H1 (cell line): ENCODE measurements at places on chromosomes 1 and 21. TPM values are rescaled to one million over a fixed set of nuclear protein-coding genes. Genes with fewer than 3 reads are reported as not detected.

The DNAJC28 gene
- polyA plus RNA-seq = 0.75 and 0.97 TPM in 2 replicates

The ANKRD35 gene
- 1.4 and 1.6 TPM in 2 replicates for polyA plus RNA-seq

DNA sequence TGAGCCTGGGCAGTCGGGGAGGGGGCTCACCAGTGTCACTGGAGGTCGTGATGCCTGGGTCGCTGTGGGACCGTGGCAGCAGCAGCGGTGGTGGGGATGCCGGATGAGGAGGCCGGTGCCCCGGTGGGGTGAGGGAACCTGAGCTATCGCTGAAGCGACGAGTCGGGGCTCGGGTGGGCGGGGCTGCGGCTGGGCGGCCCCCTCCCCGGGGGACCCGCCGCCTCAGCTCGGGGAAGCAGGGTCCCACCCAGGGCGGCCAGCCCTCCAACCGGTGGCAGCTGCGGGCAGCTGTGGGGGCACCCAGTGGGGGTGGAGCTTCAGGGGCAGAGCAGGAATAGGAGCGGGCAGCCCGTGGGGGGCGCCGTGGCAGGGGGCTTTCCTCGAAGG is 5.0 kb downstream of the ENTREP3 start:
- H3K4me3 ChIP-seq = peak overlapping the region; percentile 63
- H3K27ac ChIP-seq = no peak overlapping the region
- DNase-seq = no peak
- no peaks in the 10 kb centered on the region for H3K4me1 ChIP-seq

GRCh38 chr1:195337646-195338045 is 1270.6 kb downstream of the KCNT2 start:
- H3K36me3 ChIP-seq = no peaks in the 10 kb centered on the region
- no peak overlapping the region for H3K27ac ChIP-seq
- no peaks in the 10 kb centered on the region for H3K27me3 ChIP-seq
- peaks cover 6% of the 10 kb centered on the region; the same call in 1 of the 2 replicates for H3K4me1 ChIP-seq
- no peak overlapping the region for H3K4me3 ChIP-seq

- no peaks in the 10 kb centered on the region for H3K36me3 ChIP-seq
- no peak for DNase-seq
- peaks cover 4% of the 10 kb centered on the region for H3K4me1 ChIP-seq
- no peak overlapping the region for H3K4me3 ChIP-seq
- H3K27me3 ChIP-seq = no peaks in the 10 kb centered on the region
Observed at GRCh38 chr1:230083746-230084407, 16.8 kb downstream of the GALNT2 start.

DNA sequence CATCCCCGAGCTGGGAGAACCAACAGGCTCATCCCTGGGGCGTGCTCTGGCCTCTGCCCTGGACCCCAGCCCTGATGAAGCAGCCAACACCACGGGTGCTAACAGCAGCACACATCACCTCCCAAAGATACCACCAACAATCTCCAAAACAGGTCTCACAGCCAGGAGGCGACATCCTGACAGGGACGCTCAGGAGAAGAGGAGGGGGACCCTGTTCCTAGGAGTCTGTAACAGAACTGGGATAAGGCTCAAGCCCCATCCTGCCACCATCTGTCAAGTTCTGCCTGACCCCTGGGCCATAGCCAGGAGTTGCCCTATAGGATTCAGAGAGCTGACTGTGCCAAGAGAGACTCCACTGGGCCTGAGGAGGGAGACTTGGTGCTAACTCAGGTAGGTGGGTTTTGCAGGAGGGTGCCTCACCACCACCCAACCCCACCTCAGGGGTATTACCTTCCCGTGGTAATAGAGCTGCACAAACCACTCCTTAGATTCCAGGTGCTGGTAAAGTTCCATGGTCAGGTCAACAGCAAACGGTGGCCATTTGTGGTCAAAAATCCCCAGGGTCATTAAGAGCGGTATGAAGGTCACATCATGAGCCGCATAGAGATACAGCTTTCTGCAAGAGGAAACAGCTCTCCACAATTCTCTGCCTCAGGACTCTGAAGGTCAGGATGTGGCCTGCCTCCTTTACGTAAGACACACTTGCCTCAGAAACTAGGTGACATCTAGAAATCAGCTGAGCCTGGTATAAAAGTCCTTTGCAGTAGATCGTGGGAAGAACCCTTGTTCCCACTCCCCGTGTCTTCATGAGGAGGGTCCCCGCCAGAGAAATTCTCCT is 22.3 kb downstream of the ACP6 start:
- no peak overlapping the region for H3K27ac ChIP-seq
- H3K27me3 ChIP-seq = no peaks in the 10 kb centered on the region
- DNase-seq = no peak
- H3K36me3 ChIP-seq = peaks cover 34% of the 10 kb centered on the region
- H3K4me3 ChIP-seq = no peak overlapping the region

The GREM2 gene
- polyA plus RNA-seq = 0.03 and 0.05 TPM in 2 replicates

DNA sequence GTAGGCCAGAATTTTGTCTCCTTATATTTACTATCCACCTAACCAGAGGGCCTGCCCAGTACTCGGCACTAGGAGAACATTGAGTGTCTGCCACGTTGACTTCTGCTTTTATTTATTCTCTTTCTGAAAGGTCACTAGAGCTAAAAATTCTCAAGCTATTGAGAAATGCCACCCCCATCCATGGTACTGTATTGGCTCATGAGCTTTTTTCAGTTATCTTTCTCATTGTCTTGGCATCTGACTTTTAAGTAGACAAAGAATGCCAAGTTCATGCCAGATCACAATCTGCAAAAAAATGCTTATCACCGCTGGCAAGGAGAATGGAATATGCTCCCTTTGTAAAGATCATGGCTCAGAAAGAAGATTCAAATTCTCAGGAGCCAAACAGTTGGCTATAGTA is 49.8 kb upstream of the MROH9 start:
- H3K4me3 ChIP-seq = no peak overlapping the region
- no peaks in the 10 kb centered on the region for H3K27me3 ChIP-seq
- H3K36me3 ChIP-seq = no peaks in the 10 kb centered on the region
- no peak for DNase-seq
- no peak overlapping the region for H3K27ac ChIP-seq

GRCh38 chr1:205947024-205947423 is 3.8 kb upstream of the SLC26A9 start:
- no peaks in the 10 kb centered on the region for H3K27me3 ChIP-seq
- DNase-seq = no peak
- H3K4me1 ChIP-seq = no peaks in the 10 kb centered on the region; the same call in 1 of the 2 replicates
- no peak overlapping the region for H3K27ac ChIP-seq
- no peak overlapping the region for H3K4me3 ChIP-seq

DNA sequence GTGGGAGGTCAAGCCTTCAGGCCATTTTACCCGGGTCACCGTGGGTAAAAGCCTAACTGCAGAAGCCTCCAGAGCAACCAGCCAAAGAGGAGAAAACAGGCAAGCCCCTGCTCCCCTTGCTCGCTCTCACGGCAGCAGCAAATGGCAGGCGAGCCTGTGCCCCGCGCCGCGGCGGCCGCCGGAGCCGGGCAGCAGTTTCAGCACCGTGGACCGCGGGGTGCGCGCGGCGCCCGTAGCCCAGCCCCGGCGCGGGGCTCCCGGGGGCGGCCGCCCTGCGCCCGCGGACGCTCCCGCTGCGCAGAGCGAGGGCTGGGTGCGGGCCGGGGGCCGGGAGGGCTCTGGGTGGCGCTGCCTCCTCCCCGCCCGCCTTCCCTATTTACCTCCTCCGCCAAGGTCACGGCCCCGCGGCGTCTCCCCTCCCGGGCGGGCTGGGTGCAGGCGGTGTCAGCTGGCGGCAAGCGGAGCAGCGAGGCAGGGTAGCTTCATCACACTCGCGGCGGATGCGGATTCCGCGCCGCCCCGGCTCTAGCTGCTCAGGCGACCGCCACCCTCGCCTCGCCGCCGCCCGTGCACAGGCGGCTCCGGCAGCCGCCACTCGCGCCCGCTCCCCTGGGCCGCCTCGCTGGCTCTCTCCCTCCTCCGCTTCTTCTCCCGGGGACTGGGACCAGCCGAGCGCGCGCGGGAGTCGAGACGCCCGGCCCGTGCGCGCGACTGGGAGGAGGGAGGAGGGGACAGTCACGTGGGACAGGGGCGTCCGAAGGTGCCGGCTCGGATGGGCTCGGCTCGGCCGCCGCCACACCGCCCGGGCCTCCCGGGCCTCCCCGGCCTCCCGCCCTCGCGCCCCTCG is at the start of gene RGS7:
TSS of gene RGS7 (minus strand) at position 687 of the 847 bp plus-strand sequence.
- H3K4me1 ChIP-seq = peaks cover 5% of the 10 kb centered on the region
- DNase-seq = no peak
- H3K36me3 ChIP-seq = no peaks in the 10 kb centered on the region
- H3K27ac ChIP-seq = no peak within 1 kb of the TSS
- no peaks in the 10 kb centered on the region for H3K27me3 ChIP-seq
